ENCODE measurements at places on chromosomes 7 and 10. TPM values are rescaled to one million over a fixed set of nuclear protein-coding genes. Genes with fewer than 3 reads are reported as not detected.

The TMEM130 gene
- not detected for total RNA-seq

The LRRTM3 gene
- total RNA-seq: not detected

The RBP3 gene
- not detected for total RNA-seq

The DRGX gene
- not detected for total RNA-seq

All from gastrocnemius medialis (tissue), 4 donors.